ENCODE measurements at places on chromosomes 3 and 15. TPM values are rescaled to one million over a fixed set of nuclear protein-coding genes. Genes with fewer than 3 reads are reported as not detected.

The ANXA2 gene
- 4,904 TPM for total RNA-seq

The PTX3 gene
- total RNA-seq, result 1.0 TPM

The CDHR4 gene
- total RNA-seq, result 0.23 TPM

The ACP3 gene
- not detected for total RNA-seq

The C3orf18 gene
- total RNA-seq, result 2.7 TPM

The TMA7 gene
- 270 TPM for total RNA-seq

The IGSF10 gene
- total RNA-seq, result 0.54 TPM

The BOC gene
- total RNA-seq, result 6.4 TPM

The CLDN1 gene
- total RNA-seq, result 28.6 TPM

The GHSR gene
- not detected for total RNA-seq

The SLC24A5 gene
- not detected for total RNA-seq

The ZPLD1 gene
- total RNA-seq, result 0.05 TPM

The ALG1L2 gene
- not detected for total RNA-seq

The PPP2R3A gene
- 3.6 TPM for total RNA-seq

The PLA1A gene
- 0.21 TPM for total RNA-seq

The SSUH2 gene
- 0.90 TPM for total RNA-seq

The AADAC gene
- total RNA-seq, result 16.3 TPM

The COL6A6 gene
- not detected for total RNA-seq

The GUCA1C gene
- total RNA-seq, result not detected

The PP2D1 gene
- total RNA-seq, result not detected

The PLA2G4F gene
- total RNA-seq, result not detected

The NEIL1 gene
- total RNA-seq, result 3.2 TPM

The SLC2A2 gene
- total RNA-seq, result not detected

The GOLGA6A gene
- not detected for total RNA-seq

The LRRC31 gene
- not detected for total RNA-seq

The PEX11A gene
- 8.0 TPM for total RNA-seq

The CYP1A2 gene
- total RNA-seq, result not detected

The RNU5B-1 gene
- not detected for total RNA-seq

The GOLGA8S gene
- total RNA-seq, result 0.12 TPM

The ANKRD34C gene
- not detected for total RNA-seq

The DLL4 gene
- 1.2 TPM for total RNA-seq

The LRRIQ4 gene
- total RNA-seq, result not detected

The SLC28A1 gene
- not detected for total RNA-seq

The SUSD5 gene
- 2.3 TPM for total RNA-seq

The SERPINI2 gene
- not detected for total RNA-seq

The SLC12A1 gene
- total RNA-seq, result not detected

The ITPKA gene
- 2.0 TPM for total RNA-seq

The GREM1 gene
- 5.8 TPM for total RNA-seq

The MELTF gene
- total RNA-seq, result 75.3 TPM

The CACNA2D2 gene
- total RNA-seq, result 0.15 TPM

The PRR23E gene
- not detected for total RNA-seq

The SPESP1 gene
- not detected for total RNA-seq

The TRIM42 gene
- total RNA-seq, result not detected

The RHCG gene
- total RNA-seq, result 41.2 TPM
